ENCODE measurements at places on chromosomes 16 and 17.

GRCh38 chr17:12806630-12807029 lies 17.3 kb downstream of the ARHGAP44 start:
- no peak for DNase-seq

DNA sequence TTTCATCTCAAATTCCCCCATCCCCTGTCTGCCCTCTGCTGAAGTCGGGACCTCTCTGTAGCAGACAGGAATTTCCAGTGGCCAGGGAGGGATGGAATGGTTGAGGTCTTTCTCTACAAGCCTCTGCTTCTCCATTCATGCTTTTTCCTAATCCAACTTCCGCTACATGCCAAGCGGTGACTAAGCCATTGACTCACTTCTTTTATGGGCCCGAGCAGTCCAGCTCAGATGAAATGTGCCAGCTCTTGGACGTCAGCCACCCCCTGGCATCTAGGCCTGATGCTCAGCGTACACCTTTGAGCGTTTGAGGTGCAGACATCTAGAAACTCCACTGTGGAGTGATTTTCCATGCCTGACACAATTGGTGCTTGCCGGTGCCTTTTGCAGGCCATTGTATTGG lies 40.7 kb upstream of the GPR139 start:
- DNase-seq, result no peak

GRCh38 chr16:15942931-15943690 lies 6.3 kb upstream of the ABCC1 start:
- DNase-seq, result no peak

DNA sequence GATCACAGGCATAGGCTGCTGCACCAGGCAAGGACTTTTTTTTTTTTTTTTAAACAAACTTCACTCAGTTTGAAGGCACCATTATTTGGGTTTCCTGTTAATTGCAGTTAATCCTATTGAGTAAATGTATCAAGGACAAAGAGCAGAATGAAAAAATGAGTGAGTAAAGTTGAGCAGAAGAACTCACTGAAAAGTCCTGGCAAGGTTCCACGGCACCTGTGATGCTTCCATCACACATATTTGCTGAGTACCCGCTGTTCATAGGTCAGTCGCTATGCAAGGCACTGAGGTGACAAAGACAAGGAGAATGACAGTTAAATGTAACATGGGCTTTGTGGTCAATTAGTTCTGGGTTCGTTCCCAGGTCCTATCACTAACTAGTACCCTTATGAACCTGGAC lies 670.0 kb downstream of the MAF start:
- no peak for DNase-seq

DNA sequence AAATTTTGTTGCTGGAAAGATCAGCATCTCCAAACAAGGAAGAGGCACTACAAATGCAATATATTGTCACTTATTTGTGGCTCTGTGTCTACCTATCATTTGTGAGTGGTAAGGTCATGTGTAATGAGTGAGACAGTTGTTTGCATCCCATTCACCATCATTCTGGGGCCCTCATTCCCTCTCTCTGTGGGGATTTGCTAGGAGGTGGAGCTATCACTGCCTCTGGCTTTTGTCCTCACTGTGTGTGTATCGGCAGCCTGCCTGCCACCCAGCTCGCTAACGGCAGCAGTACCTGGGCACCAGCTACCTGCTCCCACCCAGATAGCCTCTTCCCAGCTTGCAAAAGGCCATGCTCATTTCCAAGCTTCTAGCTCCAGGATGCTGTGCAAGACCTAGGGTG lies 379.2 kb upstream of the ZFHX3 start:
- no peak for DNase-seq

GRCh38 chr17:37146086-37147064 lies 197.6 kb downstream of the AATF start:
- no peak for DNase-seq

- peak; percentile 58 for DNase-seq
Observed at GRCh38 chr17:18859256-18859655, 1.3 kb downstream of the PRPSAP2 start.

DNA sequence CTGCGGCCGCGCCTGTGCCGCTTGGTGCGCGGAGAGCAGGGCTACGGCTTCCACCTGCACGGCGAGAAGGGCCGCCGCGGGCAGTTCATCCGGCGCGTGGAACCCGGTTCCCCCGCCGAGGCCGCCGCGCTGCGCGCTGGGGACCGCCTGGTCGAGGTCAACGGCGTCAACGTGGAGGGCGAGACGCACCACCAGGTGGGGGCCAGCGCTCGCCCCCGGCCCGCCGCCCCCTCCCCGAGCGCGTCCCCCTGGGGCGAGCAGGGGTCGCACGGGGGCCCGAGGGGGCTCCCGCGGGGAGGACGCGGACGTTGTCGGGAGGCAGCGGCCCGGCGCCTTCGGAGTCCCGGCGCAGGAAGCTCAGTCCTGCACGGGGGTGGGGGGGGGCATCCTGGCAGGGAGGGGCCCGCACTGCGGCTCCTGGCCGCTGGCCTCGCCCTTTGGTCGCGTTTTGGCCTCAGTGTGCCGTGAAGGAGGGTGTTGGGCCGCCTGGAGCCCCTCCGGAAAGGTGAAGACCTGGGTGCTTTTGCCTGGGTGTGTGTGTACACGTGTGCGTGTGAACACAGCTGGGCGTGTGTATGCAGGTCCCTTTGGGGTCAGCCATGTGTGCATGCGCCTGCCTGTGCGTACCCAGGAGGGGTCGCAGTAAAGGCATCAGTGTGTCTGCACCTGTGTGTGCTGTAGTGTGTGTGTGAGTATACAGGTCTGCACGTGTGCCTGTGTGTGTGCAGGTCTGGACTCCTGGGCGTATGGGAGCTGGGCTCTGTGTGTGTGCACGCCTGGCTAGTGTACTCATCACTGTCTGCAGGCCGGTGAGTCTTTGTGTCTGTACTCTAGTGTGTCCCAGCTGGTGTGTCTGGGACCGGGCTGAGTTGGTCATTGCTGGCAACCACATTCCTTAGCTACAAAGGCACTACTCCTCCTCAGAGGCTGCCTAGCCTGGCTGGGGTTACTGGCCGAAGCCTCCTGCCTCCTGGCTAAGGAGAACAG lies 615 bp downstream of the NHERF2 start:
- DNase-seq, result peak; percentile 68

GRCh38 chr16:70795296-70795912 lies 5.6 kb downstream of the VAC14 start:
- DNase-seq, result no peak

Measured in activated CD4-positive, alpha-beta T cell treated with anti-CD3 and anti-CD28 coated beads, Interleukin-2, amount 10 ng/mL, durations not matched to agents 24 days and 14 days (primary cell).